ENCODE measurements at places on chromosomes 16 and 17.

- no peak for DNase-seq
These were observed 7.4 kb upstream of the CACNA1H start for GRCh38 chr16:1145383-1146100.

DNA sequence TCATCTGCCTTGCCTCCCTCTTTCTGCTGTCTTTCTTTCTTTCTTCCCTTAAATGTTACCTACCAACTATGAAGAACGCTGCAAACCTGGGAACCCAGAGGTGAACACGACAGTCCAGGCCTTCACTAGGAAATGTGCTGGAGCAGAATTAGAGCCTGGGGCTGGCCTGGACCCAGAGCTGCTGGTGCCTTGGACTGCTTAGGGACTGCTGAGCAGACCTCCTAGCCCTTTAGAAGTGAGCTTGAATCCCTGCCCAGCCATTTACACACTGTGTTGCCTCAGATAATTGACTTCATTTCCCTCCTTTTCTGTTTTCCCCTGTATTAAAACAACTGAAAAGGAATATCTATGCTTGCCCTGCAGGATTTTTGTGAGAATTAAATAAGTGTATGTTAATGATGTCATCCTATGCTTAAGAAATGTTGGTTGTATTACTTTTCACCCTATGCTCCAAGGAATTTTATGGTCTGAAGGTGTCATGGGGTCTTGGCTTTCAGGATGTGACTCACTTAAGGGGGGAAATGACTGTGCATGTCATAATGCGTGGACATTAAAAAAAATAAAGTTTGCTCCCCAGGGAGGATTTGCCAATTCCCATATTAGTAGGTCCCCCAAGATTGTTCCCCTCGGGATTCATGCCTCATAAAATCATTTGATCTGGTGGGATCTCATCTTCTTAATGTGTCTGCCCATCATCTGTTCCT is 11.5 kb downstream of the CDH13 start:
- peak; percentile 46 for DNase-seq

- DNase-seq: no peak
These were observed 163.3 kb downstream of the HS3ST4 start for GRCh38 chr16:25855063-25855462.

DNA sequence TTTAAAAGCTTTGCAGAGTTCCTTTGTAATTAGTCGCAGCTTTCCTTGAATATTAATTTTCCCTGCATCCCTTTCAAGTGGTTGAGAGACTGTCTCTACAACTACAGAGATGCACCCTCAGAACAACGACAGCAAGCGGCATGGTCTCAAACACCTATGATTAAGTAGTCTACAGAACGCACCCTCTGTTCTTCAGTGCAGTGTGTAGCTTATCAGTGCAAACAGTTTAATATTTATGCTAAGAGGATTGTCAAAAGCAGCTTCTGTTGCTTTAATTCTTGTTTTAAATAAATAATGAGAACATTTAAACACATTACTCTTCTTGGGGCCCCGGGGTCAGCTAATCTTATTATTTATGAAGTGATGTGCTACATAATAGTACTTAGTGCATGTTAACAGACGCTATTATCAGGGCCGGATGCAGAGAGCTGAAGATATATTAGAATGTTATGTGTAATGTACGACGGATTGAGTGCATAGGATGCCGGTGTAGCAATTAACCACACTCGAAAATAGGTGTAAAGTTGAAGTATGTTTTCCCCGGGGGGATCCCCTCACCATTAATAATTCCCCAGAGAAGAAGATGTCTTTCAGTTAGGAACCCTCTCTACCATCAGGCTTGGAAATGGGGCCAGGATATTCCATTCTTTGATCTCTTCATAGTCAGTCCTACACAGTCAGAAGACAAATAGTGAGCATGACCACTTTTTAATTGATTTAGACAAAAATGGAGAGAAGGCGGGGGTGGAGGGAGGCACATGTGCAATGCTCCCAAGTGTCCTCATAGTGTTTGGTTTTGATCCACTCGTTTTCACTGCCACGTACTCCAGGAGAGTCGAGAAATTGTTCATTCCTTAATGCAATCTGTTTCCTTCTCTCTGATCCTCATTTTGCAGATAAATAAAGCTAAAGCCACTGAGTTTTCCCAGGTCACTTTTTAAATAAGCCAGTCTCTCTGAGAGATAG is 176.3 kb downstream of the IRX3 start:
- no peak for DNase-seq

GRCh38 chr16:2196162-2196980 is at the start of gene CASKIN1:
Gene CASKIN1, minus strand, starts transcription at chr16:2196605. Its CDS starts 173 bp downstream, at chr16:2196432.
- peak; percentile 55 for DNase-seq
